ENCODE measurements at places on chromosomes 1 and 21. TPM values are rescaled to one million over a fixed set of nuclear protein-coding genes. Genes with fewer than 3 reads are reported as not detected.
A peak's percentile ranks its signal among the peaks of the same experiment; 100 is the strongest.

SLFNL1 gene
- 0.33 TPM for total RNA-seq

OR2W3 gene
- total RNA-seq: 0.47 TPM

GDAP2 gene
- 36.6 TPM for total RNA-seq

QSOX1 gene
- total RNA-seq: 39.1 TPM

ASAP3 gene
- total RNA-seq: not detected

ANGPTL1 gene
- total RNA-seq: not detected

AGO4 gene
- total RNA-seq: 15.3 TPM

LRRC38 gene
- total RNA-seq: not detected

NPHP4 gene
- 27.6 TPM for total RNA-seq

SERPINC1 gene
- total RNA-seq: not detected

CRNN gene
- total RNA-seq: not detected

LRRC53 gene
- not detected for total RNA-seq

RBP7 gene
- total RNA-seq: not detected

DEPDC1 gene
- total RNA-seq: 20.9 TPM

GRIK1 gene
- total RNA-seq: not detected

SLC16A4 gene
- total RNA-seq: not detected

HCN3 gene
- total RNA-seq: 4.7 TPM

IL24 gene
- not detected for total RNA-seq

- H3K36me3 ChIP-seq: peaks cover 40% of the 10 kb centered on the region
- H3K27ac ChIP-seq: no peak overlapping the region
- H3K27me3 ChIP-seq: no peaks in the 10 kb centered on the region
- peaks cover 7% of the 10 kb centered on the region for H3K4me1 ChIP-seq
- no peak overlapping the region for H3K4me3 ChIP-seq
- no peak for DNase-seq
Observed at GRCh38 chr1:160351629-160352028, 8.4 kb downstream of the NCSTN start.

DNA sequence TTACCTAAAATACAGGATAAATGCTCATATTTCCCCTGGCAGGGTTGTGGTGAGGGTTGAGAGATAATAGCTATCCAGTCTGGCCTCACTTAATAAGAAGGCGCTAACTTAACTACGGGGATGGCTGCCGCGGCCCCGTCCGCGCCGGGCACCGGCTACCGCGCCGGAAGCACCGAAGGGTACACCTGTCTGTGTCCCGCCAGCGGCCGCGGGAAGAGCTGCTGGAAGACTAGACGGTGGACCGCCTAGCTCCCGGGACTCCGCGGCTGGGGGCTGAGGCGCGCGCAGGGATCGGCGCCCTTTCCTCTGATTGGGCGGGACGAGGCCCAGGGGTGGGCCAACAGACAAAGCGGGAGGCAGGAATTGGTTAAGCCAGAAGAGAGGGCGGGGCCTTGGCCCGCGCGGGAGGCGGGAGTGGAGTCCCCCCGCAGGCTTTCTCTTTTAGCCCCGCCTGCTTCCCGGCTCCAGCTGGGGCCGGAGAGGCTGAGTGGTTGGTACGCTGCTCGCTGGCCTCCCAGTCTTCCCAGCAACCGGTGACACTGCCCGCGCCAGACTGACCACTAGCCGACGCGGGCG lies at the start of gene ZNF672:
TSS of gene ZNF672 (plus strand) at position 444 of the 576 bp plus-strand sequence. CDS start 9,051 bp downstream, outside the sequence.
- DNase-seq: peak; percentile 98
- H3K27ac ChIP-seq: no peak within 1 kb of the TSS
- peaks cover 10% of the 10 kb centered on the region for H3K4me1 ChIP-seq

DNA sequence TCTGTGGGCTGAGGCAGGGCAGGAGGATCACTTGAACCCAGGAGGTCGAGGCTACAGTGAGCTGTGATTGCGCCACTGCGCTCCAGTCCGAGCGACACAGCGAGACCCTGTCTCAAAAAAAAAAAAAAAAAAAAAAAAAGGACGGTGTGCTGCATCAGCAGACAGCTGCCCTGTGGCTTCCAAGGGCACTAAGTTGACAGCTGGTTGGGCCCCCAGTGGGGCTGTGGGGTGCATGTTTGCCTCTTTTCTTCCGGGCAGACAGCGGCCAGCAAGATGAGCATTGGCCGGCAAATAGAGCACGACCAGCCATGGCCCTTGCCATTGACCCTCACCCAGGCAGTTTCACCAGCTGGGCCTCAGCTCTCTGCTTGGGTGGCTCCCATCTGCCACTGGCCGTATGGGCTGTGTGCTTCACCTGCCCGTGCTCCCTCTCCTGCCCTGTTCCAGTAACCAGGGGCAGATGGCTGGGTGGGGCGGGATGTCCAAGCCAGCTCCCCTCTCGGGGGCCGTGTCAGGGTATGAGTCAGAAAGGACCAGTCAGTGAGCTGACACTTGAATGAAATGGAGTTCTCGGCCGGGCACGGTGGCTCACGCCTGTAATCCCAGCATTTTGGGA lies 12.3 kb upstream of the SLC25A34 start:
- DNase-seq: no peak
- no peak overlapping the region for H3K27ac ChIP-seq
- no peaks in the 10 kb centered on the region for H3K4me1 ChIP-seq
- H3K27me3 ChIP-seq: no peaks in the 10 kb centered on the region

DNA sequence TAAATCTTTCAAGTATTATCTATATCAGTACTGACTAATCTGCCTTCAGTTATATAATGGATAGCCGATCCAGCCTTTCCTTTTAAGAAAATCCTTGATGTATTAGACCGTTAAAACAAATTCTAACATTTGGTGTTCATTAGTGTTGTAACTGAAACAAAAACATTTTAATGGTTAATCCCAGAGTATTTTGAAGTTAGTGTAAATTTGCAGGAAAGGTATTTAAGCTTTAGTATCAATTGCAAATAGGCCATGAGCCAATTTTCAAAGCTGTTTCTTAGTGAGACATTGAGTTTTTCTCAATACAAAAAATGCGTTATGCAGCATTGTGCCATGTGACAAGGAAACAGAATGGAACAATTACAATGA lies 29.6 kb downstream of the DISP1 start:
- H3K4me1 ChIP-seq: no peaks in the 10 kb centered on the region
- no peaks in the 10 kb centered on the region for H3K36me3 ChIP-seq
- no peak overlapping the region for H3K4me3 ChIP-seq
- H3K27me3 ChIP-seq: no peaks in the 10 kb centered on the region
- no peak for DNase-seq
- no peak overlapping the region for H3K27ac ChIP-seq

- no peaks in the 10 kb centered on the region for H3K36me3 ChIP-seq
- no peaks in the 10 kb centered on the region for H3K4me1 ChIP-seq
- H3K4me3 ChIP-seq: no peak overlapping the region
Observed at GRCh38 chr1:72288886-72289285, 6.5 kb upstream of the NEGR1 start.

DNA sequence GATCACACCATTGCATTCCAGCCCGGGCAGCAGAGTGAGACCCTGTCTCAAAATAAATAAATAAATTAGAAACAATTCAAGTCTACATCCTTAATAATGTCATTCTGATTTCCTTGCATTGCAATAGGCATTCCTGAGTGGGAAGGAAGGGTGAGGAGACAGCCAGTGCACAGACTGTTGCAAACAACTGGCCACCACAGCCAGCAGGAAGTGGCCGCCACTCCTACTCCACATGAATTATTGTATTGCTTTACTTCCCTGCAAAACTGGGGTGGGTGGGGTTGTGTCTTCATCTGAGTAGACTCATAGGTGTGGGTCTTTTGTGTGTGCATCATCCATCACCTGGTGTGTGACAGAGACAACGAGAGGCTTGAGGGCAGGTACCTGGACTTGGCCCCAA lies 60.1 kb downstream of the OPTC start:
- no peak overlapping the region for H3K4me3 ChIP-seq
- H3K36me3 ChIP-seq: no peaks in the 10 kb centered on the region
- no peak for DNase-seq
- H3K27me3 ChIP-seq: peaks cover 6% of the 10 kb centered on the region

DNA sequence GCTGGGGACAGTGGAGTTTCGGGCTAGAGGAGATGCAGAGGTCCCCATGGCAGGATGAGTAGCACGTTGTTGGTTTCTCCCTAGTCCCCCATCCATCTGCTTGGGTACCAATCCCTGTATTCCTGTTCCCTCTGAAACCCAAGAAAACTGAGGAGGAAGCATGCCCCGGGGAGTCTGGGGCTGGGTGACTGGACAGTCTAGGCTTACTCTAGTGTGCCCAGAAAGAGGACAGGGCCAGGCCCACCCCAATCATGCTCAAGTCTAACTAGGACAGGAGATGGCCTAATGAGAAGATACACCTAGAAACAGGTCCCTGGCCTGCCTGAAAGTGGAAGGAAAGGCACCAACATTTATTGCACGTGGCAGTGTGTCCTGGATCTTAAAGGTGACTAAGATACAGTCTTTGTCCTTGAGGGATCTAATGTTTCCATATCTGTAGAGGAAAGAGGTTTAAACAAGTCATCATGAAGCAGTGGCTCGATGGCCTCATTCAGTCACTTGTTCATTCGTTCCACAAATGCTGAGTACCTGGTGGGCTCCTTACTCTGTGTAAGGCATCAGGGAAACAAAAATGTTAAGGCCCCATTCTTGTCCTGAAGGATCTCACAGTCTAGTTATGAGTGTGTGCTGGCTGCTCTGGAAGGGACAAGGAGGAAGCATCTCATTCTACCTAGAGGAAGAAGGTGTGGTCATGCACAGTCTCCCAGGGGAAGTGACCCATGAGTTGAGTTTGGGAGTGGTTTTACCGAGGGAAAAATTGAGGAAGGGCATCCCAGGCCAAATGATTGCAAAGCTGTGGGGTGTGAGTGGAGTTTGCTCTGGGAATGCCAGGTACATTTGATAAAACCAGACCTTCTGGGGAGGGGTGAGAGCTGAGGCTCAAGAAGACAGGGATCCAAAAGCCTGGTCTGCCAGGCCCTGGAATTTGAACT lies 10.0 kb downstream of the CDK18 start:
- no peaks in the 10 kb centered on the region for H3K4me1 ChIP-seq
- H3K27me3 ChIP-seq: no peaks in the 10 kb centered on the region
- H3K4me3 ChIP-seq: no peak overlapping the region
- H3K36me3 ChIP-seq: no peaks in the 10 kb centered on the region
- no peak overlapping the region for H3K27ac ChIP-seq
- no peak for DNase-seq

DNA sequence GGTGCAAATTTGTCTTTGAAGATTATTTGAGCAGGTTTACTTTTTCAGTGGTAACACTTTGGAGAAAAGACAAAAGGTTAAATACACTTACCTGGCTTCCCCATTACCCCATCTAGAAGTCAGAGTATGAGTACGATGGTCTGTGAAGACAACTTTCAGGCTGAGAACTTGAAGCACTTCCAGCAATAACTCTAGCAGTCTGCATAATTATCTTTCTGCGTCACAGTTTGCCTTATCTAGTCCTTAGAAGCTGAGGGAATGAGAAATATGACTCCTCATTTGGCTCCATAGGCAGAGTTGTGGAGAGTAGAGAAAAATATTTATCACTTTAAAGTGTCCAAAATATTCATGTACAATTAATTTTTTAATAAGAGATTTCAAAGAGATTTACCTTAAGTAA lies 323.4 kb upstream of the CAMK1G start:
- H3K36me3 ChIP-seq: no peaks in the 10 kb centered on the region
- DNase-seq: no peak
- H3K27ac ChIP-seq: no peak overlapping the region
- no peaks in the 10 kb centered on the region for H3K27me3 ChIP-seq
- H3K4me1 ChIP-seq: no peaks in the 10 kb centered on the region

GRCh38 chr1:97814804-97815203 lies 106.0 kb downstream of the DPYD start:
- H3K36me3 ChIP-seq: peaks cover under 1% of the 10 kb centered on the region
- H3K27ac ChIP-seq: no peak overlapping the region
- no peaks in the 10 kb centered on the region for H3K27me3 ChIP-seq

GRCh38 chr1:58885998-58886397 lies 102.2 kb upstream of the JUN start:
- H3K4me3 ChIP-seq: peak overlapping the region; percentile 69
- no peaks in the 10 kb centered on the region for H3K36me3 ChIP-seq
- peak; percentile 71 for DNase-seq
- no peaks in the 10 kb centered on the region for H3K27me3 ChIP-seq

- H3K36me3 ChIP-seq: no peaks in the 10 kb centered on the region
- no peaks in the 10 kb centered on the region for H3K4me1 ChIP-seq
- no peak for DNase-seq
- no peaks in the 10 kb centered on the region for H3K27me3 ChIP-seq
Observed at GRCh38 chr1:71438626-71439025, 357.8 kb upstream of the ZRANB2 start.

GRCh38 chr1:89996450-89997110 lies 1.7 kb downstream of the ZNF326 start:
- H3K36me3 ChIP-seq: peaks cover 11% of the 10 kb centered on the region
- H3K27me3 ChIP-seq: peaks cover 2% of the 10 kb centered on the region
- peak overlapping the region; percentile 96 for H3K27ac ChIP-seq
- H3K4me1 ChIP-seq: peaks cover 48% of the 10 kb centered on the region
- H3K4me3 ChIP-seq: peak overlapping the region; percentile 90
- DNase-seq: no peak

DNA sequence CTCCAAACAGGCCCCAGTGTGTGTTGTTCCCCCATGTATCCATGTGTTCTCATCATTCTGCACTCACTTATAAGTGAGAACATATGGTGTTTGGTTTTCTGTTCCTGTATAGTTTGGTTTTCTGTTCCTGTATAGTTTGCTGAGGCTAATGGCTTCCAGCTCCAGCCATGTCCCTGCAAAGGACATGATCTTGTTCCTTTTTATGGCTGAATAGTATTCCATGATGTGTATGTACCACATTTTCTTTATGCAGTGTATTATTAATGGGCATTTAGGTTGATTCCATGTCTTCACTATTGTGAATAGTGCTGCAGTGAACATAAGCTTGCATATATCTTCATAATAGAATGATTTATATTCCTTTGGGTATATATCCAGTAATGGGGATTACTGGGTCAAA lies 111.8 kb downstream of the MAN1A2 start:
- no peaks in the 10 kb centered on the region for H3K27me3 ChIP-seq
- peaks cover 56% of the 10 kb centered on the region for H3K36me3 ChIP-seq
- no peak for DNase-seq
- H3K27ac ChIP-seq: no peak overlapping the region
- no peak overlapping the region for H3K4me3 ChIP-seq

GRCh38 chr1:161185732-161186311 lies 8.5 kb upstream of the B4GALT3 start:
- peak overlapping the region; percentile 98 for H3K27ac ChIP-seq
- DNase-seq: no peak
- peaks cover 62% of the 10 kb centered on the region for H3K4me1 ChIP-seq
- no peaks in the 10 kb centered on the region for H3K36me3 ChIP-seq

DNA sequence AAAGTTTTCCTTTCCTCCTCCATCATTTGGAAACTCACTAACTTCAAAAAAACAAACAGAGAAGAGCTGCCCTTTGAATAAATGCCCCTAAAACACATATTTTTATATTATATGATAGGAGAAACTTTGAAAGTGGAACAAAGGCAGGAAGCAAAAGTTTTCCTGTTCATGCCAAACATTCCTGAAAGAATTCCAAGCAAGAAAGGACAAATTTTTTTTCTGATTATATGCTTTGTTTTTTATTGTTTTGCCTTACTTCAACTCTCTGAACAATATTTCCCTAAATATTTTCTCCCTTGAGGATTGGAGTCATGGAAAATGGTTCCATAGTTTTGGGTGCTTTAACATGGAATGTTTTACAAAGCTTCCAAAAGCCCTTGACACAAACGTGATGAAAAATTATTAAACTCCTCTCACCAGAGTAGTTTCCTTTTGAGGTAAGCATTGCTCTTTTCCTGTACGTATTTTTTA lies 638.5 kb upstream of the CAMK1G start:
- no peak overlapping the region for H3K4me3 ChIP-seq
- no peak for DNase-seq
- no peak overlapping the region for H3K27ac ChIP-seq
- H3K4me1 ChIP-seq: no peaks in the 10 kb centered on the region
- peaks cover 37% of the 10 kb centered on the region for H3K27me3 ChIP-seq
